ENCODE measurements at places on chromosomes 12 and 14.

DNA sequence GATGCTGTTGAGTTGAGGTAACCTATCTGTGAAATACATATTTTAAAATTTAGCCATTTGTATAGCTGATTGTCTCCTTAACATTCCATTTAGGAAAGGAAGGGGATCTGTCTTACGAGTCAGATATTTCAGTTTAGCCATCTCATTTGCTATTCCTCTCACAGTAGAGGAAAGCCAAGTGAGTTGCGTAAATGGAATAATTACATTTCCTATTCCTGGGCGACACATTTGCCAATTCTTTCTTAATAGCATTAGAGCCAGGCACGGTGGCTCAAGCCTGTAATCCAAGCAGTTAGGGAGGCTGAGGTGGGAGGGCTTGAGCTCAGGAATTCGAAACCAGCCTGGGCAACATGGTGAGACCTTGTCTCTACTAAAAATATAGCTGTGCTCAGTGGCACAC lies 116.3 kb downstream of the TMX1 start:
- DNase-seq = no peak

DNA sequence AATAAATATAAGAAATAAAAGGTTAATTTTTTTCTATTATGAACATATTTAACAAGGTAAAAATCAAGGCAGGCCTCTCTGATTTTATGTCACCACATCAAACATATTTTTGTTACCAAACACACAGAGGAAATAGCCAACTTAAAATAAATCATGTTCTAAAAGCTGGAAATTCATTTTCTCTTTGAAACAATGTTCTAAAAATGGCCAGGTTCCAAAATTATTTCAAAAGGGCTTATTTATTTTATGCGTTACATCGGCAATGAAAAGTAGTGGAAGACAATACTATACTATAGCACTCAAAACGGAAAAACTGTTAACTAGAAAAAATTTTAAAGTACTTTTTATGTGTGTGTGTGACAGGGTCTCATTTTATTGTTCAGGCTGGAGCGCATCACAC lies 24.0 kb upstream of the RASSF8 start:
- DNase-seq = no peak

DNA sequence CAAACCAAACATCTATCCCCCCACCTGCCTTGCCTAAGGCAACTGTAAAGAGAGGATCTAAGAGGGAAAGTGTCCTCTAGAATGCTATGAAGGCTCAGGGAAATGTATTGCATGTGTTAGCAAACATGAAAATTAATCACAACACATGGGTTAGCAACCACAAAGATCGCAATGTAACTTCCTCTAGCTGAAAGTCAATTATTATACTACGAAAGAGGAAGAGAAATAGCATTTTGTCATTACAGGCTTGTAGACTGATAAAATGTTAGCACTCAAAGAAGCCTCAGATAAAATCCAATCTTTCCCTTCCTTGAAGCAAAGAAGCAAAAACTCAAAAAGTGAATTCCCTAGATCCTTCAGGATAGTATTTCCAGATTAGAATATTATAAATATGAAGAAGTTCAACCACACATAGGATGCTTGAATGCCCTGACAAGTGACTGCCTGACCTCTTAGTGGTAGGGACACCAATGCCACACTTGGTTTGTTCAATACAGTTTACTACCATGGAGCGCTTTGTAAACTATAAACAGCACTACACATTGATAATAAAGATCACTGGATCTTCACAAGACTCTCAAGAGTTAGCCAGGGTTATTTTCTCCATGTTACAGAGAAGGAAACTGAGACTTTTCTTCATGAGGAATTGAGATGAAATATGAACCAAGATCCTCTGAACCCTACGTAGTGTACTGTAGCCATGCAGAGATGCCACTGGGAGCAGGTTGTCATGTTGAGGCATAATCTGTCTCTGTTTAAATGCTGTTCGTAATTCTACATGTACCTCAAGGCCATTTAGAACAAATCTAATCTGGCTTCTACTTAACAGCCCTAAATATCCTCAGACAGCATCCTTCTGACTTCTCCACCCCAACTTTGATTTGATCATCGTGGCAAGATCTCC lies 100.7 kb downstream of the ITPR2 start:
- DNase-seq = no peak

DNA sequence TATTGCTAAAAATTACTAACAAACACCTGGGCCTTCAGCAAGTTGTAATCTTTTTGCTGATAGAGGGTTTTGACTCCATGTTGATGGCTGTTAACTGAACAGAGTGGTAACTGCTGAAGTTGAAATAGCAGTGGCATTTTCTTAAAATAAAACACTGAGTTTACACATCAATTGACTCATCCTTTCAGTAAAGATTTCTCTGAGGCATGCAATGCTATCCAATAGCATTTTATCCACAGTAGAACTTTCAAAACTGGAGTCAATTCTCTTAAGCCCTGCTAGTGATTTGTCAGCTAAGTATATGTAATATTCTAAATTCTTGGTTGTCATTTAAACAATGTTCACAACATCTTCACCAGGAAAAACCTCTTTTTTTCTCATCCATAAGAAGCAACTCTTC lies 59.5 kb downstream of the CMAS start:
- DNase-seq = no peak

GRCh38 chr12:106084014-106084671 lies 54.6 kb downstream of the NUAK1 start:
- DNase-seq = peak; percentile 97

- DNase-seq = no peak
These were observed 2.9 kb downstream of the PRMT5 start for GRCh38 chr14:22926316-22926715.

GRCh38 chr14:40697231-40697630 lies 909.4 kb upstream of the LRFN5 start:
- DNase-seq = no peak

DNA sequence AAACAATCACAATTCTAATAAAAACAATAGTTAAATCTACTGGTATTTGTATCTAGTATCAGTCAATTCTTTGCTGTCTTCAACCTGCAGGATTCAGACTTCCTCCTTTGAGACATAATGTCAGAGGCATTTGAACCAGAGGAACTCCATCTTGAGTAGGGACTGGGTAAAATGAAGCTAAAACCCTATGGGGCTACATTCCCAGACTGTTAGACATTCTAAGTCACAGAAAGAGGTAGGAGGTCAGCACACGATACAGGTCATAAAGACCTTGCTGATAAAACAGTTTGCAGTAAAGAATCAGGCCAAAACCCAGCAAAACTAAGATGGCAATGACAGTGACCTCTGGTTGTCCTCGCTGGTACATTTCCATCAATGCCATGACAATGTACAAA lies 48.2 kb upstream of the MAP3K9 start:
- no peak for DNase-seq

DNA sequence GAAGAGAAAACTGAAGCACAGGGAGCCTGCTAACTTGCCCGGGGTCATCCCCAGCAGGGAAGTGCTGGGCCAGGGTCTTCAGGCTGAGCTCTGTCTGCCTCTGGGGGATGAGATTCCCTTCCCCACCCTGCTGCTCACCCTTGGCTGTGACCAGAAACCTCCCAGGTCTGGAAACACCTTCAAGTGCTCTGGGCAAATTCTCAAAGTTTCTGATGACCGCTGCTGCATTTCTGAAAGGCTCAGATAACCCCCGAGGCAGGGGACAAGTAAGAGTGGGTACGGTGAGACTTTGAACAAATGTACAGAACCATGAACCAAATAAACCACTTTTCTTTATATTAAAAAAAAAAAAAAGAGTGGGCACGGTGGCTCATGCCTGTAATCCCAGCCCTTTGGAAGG lies 41.3 kb downstream of the LTBP2 start:
- no peak for DNase-seq

- no peak for DNase-seq
These were observed 151.9 kb upstream of the NOS1 start for GRCh38 chr12:117513353-117513752.

DNA sequence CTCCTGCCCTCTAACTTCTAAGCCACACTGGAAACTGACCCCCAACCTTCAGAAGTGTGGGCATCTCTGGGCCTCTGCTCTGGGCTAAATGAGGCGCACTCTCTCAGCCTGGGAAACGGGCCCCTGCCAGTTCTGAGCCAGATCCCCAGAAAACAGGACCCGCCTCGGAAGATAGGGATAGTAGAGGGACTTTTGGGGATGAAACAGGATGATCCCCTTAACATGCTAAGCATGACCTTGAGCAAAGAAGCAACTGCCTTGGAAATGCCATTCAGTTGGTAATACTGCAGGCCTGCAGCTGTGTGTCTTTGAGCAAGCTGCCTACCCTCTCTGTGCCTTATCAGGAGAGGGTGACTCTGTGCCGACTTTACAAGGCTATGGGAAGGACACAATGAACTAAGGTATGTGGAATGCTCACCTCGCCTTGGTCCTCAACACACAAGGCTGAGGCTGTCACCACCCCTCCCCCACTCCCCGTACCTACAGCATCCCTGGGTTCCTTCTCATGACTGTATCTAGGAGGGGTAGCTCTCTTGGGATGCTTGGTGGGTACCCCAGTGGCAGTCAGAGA lies 54.0 kb downstream of the NCOR2 start:
- no peak for DNase-seq

GRCh38 chr12:25089738-25090137 lies 105.2 kb downstream of the DNAI7 start:
- no peak for DNase-seq

DNA sequence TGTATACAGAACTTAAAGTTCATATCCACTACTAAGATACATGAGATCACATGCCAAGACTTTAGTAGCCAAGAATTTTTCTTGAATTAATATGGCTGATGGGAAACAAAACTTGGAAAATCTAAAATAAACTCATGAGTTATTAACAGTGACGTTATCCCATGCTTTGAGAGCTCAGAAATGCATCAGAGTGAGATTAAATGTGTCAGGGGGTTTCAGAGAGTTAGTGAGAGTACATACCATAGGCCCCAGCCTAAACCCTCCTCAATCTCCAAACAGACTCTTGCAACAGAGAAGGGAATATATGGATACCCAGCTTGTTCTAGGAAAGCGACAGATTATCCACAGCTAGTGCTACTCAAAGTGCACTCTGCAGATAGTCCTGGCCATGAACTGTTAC lies 19.3 kb downstream of the SLC35F4 start:
- DNase-seq = no peak

DNA sequence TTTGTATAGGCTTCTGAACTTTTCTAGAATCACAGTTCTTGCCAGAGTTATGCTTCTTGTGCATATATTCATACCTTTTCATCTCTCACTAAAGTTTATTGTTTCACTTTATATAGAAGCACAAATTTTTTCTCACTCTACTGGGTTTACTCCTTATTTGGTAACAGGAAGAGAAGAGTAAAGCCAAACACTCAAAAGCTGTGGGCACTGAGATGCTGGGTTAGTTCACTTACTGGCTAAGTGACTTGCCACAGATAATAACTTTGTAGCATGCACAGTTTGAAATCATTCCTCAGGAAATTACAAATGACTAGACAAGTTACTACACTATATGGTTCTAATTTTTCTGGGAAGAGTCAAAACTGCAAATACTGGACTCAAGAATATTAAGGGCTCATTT lies 7.8 kb downstream of the HIGD1C start:
- no peak for DNase-seq

DNA sequence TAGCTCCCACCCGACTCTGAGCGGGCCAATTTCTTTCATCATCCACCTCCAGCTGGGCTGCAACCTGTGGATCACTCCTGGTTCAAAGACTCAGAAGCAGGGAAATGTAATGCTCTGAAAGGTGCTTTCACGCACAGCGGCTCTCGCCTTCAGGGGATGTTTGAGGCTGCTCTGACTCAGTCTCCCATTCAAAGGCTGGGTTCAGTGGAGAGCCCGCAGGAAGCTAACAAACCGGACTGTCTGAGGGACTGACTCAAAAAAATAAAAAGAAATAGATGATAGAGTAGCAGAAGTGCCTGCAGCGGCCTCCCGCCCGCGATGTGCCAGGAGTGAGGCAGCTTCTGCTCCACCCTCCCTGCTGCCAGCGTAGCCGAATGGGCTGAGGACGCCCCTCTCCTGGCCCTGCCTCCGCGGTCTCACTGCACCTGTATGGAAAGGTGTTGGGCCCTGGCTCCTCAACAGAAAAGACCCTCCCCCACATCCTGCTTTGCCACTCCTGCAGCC lies 98.0 kb downstream of the GCH1 start:
- no peak for DNase-seq

- peak; percentile 24 for DNase-seq
These were observed 1.7 kb upstream of the SMOC1 start for GRCh38 chr14:69877492-69877891.

- DNase-seq = no peak
These were observed 234.0 kb downstream of the EGLN3 start for GRCh38 chr14:33716921-33717320.

DNA sequence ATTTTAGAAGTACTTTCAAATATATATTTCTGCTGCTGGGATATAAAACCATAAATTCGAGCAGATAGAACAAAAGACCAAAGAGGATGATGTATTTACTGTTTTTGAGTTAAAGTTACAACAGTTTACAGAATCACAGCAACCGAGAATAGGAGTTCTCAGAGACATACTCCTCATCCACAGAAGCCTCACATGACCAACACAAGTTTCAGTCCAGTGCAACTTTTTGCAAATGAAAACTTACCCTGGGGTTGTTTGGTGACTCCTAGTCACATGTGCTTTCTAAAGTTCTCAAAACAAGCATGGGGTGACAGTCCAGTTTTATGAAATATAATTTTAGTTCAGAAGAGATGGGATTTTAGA lies 117.1 kb downstream of the PRKCH start:
- DNase-seq = no peak

- no peak for DNase-seq
These were observed 362.0 kb downstream of the ETNK1 start for GRCh38 chr12:22986997-22987396.

DNA sequence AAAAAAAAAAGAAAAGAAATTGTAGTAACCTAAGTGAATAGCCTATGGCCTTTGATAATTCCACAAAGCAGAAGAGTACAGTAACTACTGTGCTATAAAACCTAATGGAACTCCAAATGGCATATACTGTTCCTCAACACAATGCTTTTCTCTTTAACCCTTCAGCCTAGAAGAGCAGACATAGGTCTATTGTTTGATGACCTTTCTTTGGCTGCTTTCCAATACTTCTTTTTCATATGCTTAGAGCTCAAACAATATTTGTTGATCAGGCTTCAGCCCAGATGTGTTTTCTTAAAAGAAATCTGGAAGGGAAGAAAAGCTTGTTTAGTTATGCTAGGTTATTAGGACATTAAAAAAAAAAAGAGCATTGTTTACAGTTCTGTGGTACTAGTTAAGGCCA lies 116.4 kb downstream of the NTN4 start:
- DNase-seq = no peak

GRCh38 chr14:74608959-74609611 lies 3.0 kb downstream of the LTBP2 start:
- peak; percentile 78 for DNase-seq

DNA sequence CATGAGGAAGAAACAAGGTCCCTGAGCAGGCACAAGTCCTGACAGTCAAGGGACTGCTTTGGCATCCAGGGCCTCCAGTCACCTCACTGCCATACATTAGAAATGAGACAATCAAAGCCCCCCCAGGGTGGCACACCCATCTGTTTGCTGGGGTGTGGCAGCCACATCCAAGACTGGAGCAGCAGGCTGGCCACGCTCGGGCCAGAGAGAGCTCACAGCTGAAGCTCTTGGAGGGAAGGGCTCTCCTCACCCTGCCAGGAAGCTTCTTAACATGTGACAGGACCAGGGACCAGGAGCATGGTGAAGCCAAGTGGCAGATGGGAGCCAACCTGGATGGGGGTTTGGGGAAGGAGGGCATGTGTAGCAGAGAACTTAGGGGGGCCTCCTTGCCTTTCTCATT lies 10.0 kb downstream of the CACNB3 start:
- no peak for DNase-seq

Measured in ACHN (cell line).